ENCODE measurements at places on chromosomes 5 and 9.

- peak; percentile 91 for DNase-seq
Observed at GRCh38 chr5:143403593-143404415, at the start of gene NR3C1. Gene NR3C1 (minus strand): TSS chr5:143403686. CDS start chr5:143400839, 2,847 bp downstream.

GRCh38 chr9:121972501-121972981, 120.6 kb downstream of the TTLL11 start:
- no peak for DNase-seq

GRCh38 chr9:108347463-108348188, 508.2 kb downstream of the ACTL7B start:
- DNase-seq, result no peak

DNA sequence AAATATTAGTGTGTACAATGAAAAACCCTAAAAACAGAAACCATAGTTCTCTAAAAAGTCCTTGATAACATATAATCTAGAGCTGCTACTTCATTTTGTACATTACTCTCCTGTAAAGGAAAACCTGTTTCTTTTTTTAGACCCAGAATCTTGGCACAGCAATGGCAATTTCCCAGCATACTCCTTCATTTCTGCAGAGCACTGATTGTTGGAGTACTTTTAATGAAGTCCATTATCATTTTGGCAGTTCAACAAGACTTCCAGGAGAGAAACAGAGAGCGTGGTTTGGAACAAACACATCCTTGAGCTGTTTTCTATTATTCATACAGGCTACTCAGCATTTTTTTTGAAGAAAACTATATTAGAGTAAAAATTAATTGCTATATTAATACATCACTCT, 22.7 kb upstream of the MROH2B start:
- DNase-seq, result no peak

GRCh38 chr5:94524841-94525697, 93.3 kb downstream of the KIAA0825 start:
- DNase-seq, result no peak

GRCh38 chr9:127212453-127212852, 52.1 kb upstream of the GARNL3 start:
- DNase-seq, result no peak

DNA sequence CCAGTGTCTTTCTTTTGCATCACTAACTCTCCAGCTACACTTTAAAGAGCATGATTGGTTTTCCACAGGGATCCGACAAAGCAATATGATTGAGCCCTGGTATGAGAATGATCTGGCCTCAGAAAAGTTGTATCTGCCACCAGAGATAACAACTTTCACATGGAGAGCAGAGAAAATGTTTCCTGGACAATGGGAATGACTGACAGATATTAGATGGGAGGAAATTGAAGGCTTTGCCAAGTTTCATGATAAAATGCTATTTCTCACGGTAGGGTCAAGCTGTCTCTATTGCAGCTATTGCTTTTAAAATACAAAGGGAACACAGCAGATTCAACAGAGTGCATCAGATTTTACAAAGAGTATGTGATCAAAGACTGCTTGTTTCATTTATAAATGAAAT, 56.4 kb upstream of the GLIS3 start:
- no peak for DNase-seq

- DNase-seq, result no peak
Observed at GRCh38 chr9:90058182-90058763, 453.5 kb downstream of the GADD45G start.

GRCh38 chr9:89690334-89690912, 85.6 kb downstream of the GADD45G start:
- no peak for DNase-seq

DNA sequence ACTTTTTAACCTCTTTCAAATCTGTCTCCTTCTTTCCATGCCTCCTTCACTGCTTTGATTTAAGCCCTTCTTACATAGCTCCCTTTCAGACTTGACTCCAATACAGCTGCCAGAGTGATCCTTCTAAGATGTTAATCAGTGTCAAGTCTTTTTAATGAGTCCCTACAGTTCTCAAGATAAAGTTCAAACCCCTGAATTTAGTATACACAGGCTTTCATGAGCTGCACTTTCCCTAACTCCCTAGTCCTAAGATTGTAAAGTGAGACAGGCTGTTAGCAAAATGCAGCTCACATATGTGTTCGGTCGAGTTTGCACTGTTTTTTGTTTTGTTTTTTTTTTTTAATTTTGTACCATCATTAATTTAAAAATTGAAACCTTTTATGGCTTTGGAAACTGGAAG, 190.4 kb upstream of the VCAN start:
- DNase-seq, result no peak

Data from left cardiac atrium (tissue), 4 donors.